ENCODE measurements at places on chromosomes 4 and X.

GRCh38 chr4:182929296-182929695 is 12.1 kb upstream of the DCTD start:
- no peak for DNase-seq

GRCh38 chr4:157372154-157372553 is 151.6 kb downstream of the GRIA2 start:
- DNase-seq = no peak

DNA sequence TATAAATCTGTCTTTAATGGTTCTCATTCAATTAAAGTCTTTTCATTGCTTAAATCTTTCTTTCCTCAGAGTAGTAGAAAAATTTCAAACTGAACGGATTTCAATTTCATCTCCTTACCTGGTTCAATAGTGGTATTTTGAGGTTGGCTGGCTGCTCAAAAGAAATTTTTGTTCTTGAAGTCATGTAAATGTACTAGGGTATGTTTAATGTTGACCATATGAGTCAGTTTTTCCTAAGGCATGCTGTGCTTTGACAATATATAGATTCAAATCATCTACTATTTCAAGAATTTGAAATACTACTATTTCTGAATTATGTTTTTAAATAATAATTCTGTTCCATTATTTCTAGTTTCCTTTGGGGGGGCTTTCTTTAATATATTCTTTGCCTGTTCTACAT is 105.5 kb downstream of the PACRGL start:
- no peak for DNase-seq

- no peak for DNase-seq
These were observed 920 bp downstream of the SETD7 start for GRCh38 chr4:139554893-139555704.

DNA sequence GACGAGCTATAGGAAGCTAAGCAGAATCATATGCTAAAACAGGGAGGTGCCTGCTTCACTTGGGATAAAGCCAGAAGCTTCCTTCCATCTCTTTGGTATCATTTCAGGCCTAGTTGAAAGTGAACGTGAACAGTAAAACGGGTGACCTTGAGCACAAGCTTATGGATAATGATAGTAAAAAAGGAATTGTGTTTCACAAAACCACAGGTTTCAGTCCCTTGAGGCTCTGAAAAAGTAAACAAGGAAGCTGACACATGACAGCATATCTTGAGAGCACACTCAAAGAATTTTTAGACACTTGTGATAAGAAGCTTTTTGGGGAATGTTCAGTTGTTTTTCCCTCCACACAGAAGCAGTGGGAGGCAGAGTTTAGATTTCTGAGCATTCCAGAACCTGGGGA is 286.1 kb downstream of the DCHS2 start:
- no peak for DNase-seq

DNA sequence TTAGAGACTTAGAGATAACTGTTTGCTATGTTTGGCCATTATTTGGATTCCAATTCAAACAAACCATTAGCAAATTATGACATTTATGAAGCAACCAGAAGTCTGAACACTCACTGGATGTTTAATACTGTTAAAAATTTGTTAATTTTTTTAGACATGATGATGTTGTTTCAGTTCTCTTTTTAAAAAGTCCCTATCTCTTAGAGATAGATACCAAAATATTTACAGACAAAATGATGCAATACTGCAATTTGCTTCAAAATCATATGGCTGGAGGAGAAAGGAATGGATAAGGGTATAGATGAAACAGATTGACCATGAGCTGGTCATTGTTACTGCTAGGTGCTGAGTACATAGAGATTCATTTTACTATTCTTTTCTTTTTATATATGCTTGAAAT is 534.6 kb downstream of the BCOR start:
- no peak for DNase-seq

DNA sequence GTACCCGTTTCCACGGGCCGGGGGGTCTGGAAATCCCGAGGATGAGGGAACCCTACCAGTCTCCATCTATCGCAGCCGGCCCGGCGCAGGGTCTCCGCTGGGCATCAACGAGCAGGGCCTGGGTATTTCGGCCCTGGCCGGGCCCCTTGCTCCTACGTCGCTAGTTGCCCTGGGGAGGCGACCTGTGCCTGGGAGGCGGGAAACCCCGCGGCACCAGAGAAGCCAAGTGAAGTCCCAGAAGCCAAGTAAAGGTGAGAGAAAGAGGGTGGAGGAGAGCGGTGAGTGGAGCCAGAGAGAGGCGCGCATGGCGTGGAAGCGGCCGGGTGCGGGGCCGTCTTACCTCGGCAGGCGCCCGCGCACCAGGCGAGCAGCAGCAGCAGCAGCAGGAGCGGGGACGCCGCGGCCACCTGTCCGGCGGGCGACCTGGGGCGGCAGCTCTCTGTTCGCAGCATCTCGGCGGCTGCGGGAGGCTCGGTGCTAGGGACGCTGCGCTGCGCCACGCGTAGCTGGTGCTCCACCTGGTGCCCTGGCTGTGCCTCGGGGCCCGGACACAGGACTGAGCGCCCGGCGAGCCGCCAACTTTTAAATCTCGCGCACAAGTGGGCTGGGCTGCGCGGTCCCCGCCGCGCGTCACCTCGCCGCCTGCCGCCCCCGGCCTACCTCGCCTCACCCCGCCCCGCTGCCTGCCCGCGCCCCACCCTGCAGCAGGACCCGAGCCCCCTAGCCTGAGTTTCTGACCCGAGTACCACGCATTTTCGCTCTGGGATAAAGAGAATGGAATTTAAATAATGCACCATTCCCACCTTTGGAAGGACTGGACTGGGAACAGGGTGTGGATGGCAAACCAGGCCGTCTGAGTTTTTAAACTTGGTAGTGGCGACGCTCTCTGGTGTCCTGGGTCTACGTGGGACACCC is at the start of gene NMU:
Gene NMU (minus strand): TSS at position 558 of the 915 bp plus-strand sequence. CDS start 106 bp downstream, at position 452.
- no peak for DNase-seq

- no peak for DNase-seq
These were observed 459 bp downstream of the RBMX2 start for GRCh38 chrX:130402208-130402684.

Measured in iPS DF 19.7 (cell line).